Stimulated activated CD4-positive, alpha-beta T cell treated with anti-CD3 and anti-CD28 coated beads, TNF-alpha, amount 100 ng/mL, for 1 hour (primary cell): ENCODE measurements at places on chromosomes 11 and 22.

GRCh38 chr11:47499161-47499560 is 50.2 kb upstream of the RAPSN start:
- DNase-seq = no peak

GRCh38 chr11:111540114-111540936 is at the start of gene LAYN:
LAYN (plus strand) TSS chr11:111540720; CDS start chr11:111540844, 124 bp downstream.
- DNase-seq = no peak

DNA sequence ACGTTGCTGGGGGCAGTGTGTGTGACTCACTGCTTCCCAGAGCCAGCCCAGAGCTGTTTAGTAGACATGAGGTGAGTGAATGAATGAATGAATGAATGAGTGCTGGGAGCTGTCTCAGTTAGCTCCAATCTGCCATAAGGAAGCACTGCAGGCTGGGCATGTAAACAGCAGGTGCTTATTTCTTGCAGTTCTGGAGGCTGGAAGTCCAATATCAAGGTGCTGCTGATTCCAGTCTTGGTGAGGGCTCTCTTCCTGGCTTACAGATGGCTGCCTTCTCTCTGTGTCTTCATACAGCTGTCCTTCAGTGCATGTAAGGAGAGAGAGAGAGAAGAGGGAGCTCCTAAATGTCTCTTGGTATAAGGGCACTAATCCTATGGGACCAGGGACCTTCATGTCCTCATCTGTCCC is 4.1 kb downstream of the C11orf21 start:
- DNase-seq = no peak

DNA sequence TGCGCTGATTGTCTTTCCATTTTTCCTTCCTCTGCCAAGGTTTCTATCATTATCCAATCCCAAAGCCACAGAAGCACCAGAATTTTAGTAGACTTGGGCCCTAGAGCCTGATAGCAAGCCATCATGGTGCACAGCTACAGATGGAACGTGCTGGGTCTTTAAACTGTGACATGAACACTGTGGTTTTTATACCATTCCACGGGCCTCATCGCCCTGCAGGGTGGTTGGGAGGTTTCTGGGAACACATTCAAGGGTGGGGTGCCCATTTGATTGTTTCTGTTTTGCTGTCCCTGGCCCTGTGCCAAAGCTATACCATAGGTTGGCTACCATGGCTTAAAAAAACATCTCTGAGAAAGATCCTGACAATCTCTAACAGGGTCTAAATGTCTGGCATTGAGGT is 151.9 kb downstream of the CACNA1I start:
- DNase-seq = no peak

- no peak for DNase-seq
Measured at GRCh38 chr11:390175-390574, 3.8 kb upstream of the PKP3 start.

DNA sequence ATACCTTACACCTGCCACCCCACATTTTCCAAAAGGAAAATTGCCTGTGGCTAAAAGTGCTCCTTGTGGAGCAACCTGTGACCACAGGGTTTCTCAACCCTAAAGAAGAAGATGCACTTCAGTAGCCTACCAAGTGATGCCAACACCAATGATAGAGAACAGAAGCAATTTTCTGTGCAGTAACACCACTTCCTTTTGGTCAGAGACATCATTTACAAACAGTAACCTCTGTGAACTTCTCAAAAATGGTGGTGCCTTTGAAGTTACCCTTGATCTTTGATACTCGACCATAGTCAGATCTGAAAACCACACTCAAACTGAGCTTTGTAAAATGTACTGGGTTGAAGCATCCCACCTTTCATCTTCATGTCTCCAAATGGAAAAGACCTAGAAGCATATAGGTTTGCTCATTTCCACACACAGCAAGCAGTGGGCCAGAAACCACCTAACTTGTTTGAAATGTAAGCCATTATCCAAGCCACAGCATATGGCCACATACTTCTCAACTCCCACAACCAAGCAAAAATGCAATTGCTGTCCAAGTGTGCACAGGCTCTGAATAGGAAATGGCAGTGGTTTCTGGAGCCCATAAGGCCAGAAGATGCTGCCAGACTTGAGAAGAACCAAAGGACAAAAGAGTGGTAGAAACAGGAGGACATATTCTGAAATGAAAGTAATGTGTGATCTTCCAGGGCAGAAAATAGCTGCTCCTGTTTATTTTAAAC is 24.3 kb downstream of the MPPED2 start:
- DNase-seq = no peak

DNA sequence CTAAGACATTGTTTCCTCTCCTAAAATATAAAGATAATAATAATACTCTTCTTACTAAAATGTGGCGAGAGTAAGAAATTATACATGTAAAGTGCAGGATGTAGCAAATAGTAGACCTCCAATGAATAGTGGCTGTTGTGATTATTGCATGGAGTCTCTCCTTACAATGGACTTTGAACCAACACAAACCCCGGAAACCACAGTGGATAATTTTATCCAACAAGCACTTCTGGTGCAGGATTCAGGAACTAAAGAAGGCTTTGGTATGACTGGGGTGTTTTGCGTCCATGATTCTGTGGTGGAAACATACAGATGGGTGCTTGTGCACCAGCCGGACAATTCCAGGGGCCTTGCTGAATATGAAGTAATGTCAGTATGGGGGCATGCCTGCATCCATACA is 146.4 kb upstream of the UBASH3B start:
- no peak for DNase-seq

- no peak for DNase-seq
Measured at GRCh38 chr11:125945011-125945796, 640 bp upstream of the VSIG10L2 start.

DNA sequence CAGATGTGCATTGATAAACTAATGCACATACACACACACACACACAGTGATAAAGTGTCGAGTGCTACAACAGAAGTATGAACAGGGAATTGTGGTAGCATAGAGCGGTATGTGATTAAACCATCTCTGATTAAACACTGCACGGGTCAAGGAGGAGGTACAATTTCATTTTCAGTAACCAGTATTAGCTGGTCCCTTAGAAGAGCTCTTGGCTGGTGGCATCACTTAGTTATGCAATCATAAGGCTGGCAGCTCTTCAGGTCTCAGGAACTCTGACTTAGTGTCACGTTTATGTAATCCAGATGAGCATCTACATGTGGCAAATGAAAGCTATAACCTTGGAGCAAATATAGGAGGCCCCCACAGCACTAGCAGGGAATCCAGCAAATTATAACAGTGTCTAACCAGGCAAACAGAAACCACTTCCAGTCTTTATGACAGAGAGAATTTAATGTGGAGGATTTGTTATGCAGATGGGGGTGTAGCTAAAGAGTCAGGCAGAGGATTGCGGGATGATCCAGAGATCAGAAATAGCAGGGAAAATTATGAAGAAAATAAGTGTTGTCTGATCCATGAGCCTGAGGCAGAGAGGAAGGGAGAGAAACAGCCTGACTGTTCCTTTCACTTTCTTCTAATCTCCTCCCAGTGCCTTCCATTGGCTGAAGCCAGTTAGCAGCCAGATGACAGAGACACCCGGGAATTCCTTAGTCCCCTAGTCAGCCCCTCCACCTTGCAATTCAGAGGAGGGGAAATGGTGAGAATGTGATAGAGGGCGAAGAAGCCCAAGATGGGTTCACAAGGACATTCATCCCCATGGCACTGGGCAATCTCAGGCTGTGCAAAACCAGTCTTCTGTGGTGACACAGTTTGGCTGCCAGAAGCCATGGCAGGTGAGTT is 533.1 kb upstream of the TENM4 start:
- DNase-seq = no peak

DNA sequence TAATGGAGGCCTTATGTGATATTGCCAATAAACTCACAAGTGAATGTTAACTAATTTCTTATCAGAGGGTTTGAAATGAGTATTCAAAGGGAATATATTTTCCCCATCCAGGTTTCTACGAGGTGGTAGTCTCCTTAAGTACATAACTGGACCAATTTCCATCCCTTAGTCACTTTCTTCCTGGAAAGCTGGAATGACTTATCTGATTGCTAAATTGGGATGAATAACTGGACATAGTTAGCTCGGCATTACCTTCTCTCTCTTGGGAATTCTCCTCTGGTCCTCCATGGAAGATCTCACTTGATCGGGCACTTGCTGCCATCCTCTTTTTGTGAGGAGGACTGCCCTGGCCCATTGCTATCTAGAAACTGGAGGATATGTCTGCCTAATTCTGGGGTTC is 109.1 kb downstream of the TRPC6 start:
- DNase-seq = no peak

- DNase-seq = no peak
Measured at GRCh38 chr22:23240639-23241389, 60.5 kb downstream of the BCR start.

GRCh38 chr11:101436511-101437142 is 147.2 kb downstream of the TRPC6 start:
- DNase-seq = no peak

DNA sequence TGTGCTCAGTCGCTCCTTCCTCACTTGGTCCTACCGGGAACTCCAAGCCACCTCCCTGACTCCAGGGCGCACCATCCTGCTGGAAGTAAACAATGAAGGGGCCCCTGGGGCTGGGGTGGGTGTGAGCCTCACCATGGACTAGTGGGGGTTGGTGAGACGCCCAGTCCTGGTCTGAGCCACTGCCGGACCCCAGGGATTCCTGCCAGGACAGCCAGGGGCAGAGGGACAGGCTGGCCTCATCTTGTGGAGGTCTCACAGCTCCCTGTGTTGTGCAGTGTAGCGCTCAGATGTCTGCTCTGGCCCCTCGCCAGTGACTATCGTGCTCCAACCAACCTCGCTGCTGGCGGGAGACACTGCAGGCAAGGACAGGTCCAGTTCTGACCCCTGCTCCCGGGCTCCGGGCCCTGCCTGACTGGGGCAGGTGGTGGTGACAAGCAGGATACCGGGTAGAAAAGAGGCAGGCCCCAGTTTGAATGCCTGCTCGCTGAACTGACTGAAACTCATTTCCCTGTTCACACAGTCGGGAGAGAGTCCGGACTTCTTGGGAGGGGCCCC is 1021.4 kb downstream of the BRD1 start:
- no peak for DNase-seq

DNA sequence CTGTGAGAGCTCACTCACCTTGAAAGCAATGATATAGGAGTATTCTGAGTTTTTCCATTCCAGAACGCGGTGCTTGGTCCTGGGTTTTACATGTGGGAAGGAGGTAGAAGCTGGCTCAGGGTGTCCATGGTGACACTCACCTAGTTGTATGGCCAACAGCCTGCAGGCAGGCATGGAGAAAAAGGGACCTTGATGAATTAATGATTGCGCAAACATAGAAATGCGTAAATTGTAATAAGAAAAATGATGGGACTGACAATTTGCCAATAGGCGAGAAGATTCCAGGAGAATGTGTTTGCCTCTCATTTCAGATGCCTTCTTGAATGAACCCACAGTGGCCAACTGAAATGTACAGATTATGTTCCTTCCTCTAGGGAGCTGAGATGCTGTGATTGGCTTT is 53.4 kb upstream of the MYO18B start:
- no peak for DNase-seq
